ENCODE measurements at places on chromosomes 16 and 17.
A peak's percentile ranks its signal among the peaks of the same experiment; 100 is the strongest.

- DNase-seq: peak; percentile 30
Observed at GRCh38 chr17:68314916-68315535, 23.7 kb downstream of the ARSG start.

DNA sequence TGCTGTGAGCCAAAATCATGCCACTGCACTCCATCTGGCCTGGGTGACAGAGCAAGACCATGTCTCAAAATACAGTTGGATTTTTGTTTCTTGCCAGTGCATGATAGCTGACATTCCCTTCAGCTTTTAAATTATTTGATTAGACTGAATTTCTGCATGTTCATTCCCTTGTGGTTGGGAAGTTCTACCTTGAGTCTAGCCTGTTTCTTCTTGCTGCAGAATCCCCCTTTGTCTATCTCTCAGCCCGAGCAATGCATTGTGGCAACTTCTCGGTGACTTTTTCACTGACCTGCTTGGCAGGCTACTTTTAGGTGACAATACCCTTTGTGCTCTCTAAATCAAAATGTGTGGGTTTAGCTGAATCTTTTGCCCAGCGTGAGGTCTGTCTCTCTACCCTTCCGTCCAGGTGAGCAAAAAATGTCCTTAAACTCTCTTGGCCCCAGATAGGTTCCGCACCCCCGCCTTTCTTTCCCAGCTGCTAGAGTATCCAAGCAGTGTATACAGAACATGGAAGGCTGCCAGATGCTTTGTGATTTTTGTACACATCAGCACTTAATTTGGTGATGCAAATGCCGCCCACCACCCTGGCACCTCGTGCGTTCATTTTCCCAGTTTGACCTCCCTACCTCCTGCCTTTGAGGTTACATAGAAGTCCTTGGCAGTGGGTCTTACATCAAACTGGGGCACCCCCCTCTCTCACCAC lies 130.2 kb downstream of the ABCC6 start:
- peak; percentile 71 for DNase-seq

DNA sequence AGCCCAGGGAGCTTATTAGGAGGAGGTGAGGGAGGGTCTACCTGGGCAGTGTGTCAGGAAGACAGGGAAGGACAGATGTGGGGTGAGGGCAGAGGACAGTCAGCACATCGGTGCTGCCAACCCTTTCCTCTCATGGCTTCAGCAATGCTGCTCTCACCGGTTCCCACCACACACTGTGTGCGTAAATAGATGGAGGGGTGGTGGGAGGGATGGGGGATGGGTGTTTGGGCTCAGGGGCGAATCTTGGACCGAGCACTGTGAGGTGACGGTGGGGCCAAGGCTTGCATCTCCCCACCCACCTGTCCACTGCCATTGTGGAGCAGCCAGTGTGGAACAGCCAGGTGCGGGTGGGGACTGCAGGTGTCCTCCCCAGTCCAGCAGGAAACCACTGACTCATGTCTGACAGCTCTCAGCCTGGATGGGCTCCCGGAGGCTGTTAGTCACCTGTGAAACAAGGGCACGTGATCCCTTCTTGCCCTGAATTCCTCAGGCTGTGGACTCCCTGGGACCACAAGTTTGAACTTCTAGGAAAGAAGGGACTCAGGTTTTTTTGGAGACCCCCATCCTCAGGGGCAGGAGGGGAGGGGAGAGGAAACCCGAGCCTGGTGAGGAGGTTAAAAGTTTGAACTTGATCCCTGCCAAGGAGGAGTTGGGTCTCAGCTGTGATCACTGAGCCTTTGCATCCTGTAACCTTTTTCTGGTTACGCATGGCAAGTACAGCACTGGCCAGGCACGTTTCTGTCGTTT lies 42.7 kb upstream of the SMPD3 start:
- no peak for DNase-seq

GRCh38 chr16:14187517-14188338 lies 116.6 kb downstream of the MRTFB start:
- DNase-seq: no peak

- peak; percentile 28 for DNase-seq
Observed at GRCh38 chr16:88561485-88562359, 8.5 kb upstream of the ZC3H18 start.

DNA sequence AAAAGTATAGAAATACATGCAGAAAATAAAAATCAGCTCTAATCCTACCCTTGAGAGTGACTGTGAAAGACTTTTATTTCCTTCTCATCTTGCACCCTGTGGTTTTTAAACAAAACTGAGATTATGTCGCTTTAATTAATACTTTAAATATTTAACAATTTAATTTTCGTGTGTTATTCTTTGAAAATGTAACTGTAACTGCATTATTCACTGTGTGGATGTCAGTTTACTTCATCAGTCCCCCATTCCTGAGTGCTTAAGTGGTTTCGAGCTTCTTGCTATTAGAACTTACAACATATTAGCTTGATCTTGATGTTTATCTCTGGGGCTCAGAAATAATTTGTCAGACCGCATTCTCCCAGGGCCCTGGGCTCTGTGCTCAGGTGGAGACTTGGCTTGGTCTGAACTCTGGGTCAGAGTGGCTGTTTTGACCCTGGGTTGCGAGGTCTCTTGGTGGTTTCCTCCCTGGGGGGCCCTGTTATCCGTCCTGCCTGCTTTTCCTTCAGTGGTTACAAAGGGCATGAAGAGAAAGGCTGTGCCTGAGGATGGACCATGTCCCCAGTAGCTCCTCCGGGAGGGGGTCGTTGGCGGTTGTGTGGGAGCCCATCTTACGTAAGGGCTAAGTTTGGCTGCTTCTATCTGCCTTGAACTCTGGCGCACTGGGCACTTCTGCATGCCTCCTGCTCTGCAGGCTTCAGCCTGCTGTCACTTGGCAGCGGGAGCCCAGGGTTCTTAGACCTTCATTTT lies 25.7 kb downstream of the AKAP1 start:
- DNase-seq: no peak

- DNase-seq: no peak
Observed at GRCh38 chr17:79241616-79242015, 167.0 kb downstream of the ENGASE start.

DNA sequence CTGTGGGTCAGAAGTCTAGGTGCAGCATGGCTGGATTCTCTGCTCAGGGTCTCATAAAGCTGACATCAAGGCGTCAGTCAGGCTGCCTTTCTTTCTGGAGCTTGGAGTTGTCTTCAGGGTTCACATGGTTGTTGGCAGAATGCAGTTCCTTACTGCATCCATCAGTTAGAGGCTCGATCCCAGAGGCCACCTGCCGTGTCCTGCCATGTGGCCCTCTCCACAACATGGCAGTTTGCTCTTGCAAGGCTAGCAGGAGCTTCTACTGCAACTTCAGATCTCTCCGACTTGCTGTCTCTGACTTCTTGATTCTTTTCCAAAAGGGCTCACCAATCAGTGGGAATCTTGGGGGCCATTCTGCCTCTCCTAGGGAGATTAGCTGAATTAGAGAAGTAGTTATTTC lies 11.9 kb downstream of the PITPNC1 start:
- no peak for DNase-seq
